ENCODE measurements at places on chromosomes 12 and 14. TPM values are rescaled to one million over a fixed set of nuclear protein-coding genes. Genes with fewer than 3 reads are reported as not detected.

- DNase-seq = no peak
These were observed 52.1 kb downstream of the VWF start for GRCh38 chr12:6072302-6072752.

GRCh38 chr12:97093187-97093683, 186.2 kb downstream of the NEDD1 start:
- DNase-seq = no peak

GRCh38 chr12:56753566-56753965, 1.4 kb upstream of the PRIM1 start:
- DNase-seq = no peak

GLT8D2 gene
- 1.2 TPM for total RNA-seq

OTOGL gene
- total RNA-seq = 0.15 TPM

All from lower leg skin (tissue), 4 donors.